ENCODE measurements at places on chromosomes 7 and 10.

DNA sequence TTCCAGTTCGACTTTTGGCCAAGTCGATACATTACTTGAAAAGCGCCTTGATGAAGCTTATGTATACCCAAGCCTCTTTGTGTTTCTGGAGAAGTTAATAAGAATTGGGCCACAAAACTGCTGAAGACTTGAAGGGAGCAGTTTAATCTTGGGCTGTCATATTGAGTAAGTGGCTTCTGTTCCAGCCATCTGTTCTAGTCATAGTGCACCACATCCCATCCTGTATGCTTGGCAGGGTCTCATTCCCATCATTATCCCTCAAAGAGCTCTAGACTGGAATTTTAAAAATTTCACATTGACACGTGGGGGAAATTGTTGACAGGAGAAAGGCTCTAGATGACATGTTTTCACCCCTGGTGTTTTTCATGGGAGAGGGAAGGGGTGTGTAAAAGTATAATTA, 196.6 kb upstream of the PLPP4 start:
- no peak for DNase-seq

GRCh38 chr7:176381-176780, 16.0 kb upstream of the FAM20C start:
- no peak for DNase-seq

GRCh38 chr7:130144312-130145171, 60.7 kb downstream of the TMEM209 start:
- DNase-seq: no peak

- DNase-seq: no peak
Observed at GRCh38 chr10:89975771-89976170, 274.4 kb downstream of the KIF20B start.

- DNase-seq: no peak
Observed at GRCh38 chr7:85890244-85890811, 703.5 kb upstream of the SEMA3D start.

DNA sequence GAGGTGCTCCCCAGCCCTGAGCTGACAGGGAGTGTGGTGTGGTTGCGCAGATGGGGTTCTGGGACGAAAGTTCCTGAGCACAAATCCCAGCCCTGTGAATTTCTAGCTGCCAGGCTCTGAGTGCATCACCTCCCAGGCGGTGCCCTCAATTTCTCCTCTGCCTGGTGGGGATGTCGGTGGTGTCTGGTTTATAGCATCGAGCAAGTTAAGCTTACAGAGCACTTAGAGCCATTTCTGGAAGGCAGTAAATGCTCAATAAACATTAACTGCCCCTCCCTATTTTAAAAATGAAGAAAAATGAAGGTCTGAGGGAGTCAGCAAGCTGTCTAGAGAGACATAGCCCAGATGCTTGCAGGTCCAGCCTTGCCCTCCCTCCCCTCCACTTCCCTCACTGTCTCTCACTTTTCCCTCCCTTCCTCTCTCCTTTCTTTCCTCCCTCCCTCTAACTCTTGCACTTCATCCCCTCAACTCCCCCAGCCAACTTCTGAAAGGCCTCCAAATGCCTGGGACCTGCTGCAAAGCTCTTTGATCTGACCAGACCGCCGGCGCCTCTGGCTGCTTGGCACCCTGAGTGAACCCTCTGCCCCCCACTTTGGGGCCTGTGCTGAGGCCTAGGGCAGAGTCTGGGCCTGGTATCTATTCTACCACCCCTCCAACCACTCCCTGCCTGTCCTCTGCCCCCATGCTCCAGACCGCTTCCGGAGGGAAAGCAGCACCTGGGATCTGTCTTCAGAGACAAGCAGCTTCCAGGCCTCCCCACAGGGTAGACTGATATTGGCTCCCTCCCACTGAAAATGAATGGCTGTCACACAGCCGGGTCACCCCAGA, 438.3 kb downstream of the RPS24 start:
- DNase-seq: no peak

DNA sequence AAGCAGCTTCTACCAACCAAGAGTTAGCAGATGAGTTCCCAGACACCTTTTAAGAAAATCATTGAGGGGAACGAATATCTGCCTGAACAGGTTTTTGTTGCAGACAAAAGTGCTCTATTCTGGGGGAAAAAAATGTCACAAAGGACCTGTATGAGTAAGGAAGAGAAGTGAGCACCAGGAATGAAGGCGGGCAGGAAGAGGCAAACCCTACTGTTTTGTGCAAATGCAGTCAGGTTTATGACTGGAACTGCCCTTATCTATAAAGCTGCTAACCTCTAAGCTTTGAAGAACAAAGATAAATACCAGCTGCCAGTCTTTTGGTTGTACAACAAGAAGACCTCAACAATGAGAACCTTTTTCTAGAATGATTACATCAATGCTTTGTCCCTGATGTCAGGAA, 292.4 kb upstream of the SP4 start:
- DNase-seq: no peak

GRCh38 chr10:28043941-28044340, 45.1 kb upstream of the ODAD2 start:
- DNase-seq: no peak

Data from esophagus squamous epithelium (tissue), 5 donors.